ENCODE measurements at places on chromosomes 1 and 21.

- DNase-seq = no peak
These were observed 57.6 kb downstream of the ETS2 start for GRCh38 chr21:38863291-38863690.

DNA sequence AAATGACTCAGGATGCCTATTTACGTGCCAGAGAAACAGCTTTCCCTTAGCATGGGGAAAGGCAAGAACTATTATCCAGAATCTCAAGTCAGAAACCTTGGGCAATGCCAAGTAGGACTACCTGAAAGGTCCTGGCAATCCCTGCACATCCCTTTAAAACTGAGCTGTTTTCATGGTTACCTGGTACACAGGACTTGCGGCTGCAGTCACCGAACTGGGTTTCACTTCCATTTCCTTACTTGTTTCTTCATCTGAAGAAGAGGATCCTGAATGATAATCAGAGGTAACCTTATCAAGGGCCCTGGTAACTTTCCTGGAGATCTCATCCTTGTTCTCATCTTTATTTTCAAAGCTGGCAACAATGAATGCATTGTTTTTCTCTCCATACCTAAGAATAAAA, 14.3 kb downstream of the BTG3 start:
- DNase-seq = no peak

GRCh38 chr1:25813071-25813733, 6.6 kb upstream of the MTFR1L start:
- DNase-seq = no peak

GRCh38 chr1:198443365-198444233, 96.9 kb downstream of the ATP6V1G3 start:
- no peak for DNase-seq

GRCh38 chr1:199029401-199029800, 390.6 kb downstream of the PTPRC start:
- no peak for DNase-seq

DNA sequence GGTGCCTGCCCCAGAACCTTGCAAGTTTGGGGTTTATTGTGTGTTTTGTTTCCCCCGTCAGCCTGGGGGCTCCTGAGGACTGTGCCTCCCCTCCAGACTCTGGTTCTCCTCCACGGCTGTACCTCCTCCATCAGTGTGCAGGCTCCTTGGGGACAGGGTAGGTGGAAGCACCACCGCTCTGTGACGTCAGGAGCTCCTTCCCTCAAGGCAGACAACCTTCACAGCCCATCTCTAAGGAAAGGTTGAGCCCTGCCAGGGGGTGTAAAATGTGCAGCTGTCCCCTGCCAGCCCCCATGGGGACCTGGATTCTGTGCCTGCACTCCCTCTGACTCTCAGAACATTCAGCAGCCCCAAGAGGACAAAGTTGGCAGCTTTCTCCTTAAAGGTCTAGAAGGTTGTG, 465 bp upstream of the HSPB7 start:
- no peak for DNase-seq

DNA sequence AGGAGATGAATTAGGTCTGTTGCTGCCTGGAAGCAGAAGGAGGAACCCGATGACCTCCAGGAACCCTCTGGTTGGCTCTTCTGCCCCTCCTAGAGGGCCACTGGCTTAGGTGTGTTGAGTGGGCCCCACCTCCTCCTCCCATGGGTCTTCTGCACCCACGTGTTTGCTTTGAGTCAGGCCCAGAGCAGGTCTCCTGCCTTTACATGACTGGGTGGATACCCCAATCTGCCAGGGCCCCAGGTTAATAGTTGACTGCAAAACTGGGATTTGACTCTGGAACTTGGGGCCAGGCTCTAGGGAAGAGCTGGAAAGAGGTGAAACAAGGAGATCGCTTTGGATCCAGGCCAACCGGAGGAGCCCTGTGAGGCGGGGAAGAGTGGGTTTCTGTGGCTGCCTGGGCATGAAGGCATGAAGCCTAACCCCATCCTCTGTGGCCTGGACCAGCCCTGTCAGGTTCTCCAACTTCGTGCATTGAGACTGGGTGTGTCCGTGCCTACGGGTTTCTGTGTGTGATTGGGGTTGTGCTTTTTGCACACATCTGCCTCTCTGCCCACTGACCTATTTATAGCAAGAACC, 7.8 kb upstream of the LAD1 start:
- peak; percentile 79 for DNase-seq

DNA sequence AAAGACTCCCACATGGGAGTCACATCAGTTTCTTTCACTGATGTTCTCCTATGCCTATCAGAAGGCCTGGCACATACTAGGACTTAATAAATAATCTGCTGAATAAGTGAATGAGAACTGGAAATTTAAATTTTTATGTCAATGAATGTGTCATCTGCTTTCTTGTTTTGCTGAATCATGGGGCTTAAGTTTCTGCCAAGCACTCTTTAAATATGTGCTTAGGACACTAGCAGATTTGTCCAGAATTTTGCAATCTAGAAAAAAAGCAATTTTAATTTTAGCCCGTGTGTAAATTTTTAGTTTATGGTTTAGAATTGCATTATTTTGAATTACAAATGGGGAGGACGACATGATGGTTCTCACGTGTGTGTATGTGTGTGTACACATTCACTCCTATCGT, 803.1 kb downstream of the USP25 start:
- no peak for DNase-seq

- DNase-seq = no peak
These were observed 33.3 kb upstream of the CNTN2 start for GRCh38 chr1:205009670-205010069.
